ENCODE measurements at places on chromosomes 5 and 9. TPM values are rescaled to one million over a fixed set of nuclear protein-coding genes. Genes with fewer than 3 reads are reported as not detected.

FOXD1 gene
- 26.8 TPM for total RNA-seq

ADCY2 gene
- total RNA-seq: 0.15 TPM

TMC1 gene
- total RNA-seq: 0.57 TPM

INSL4 gene
- not detected for total RNA-seq

CEL gene
- 6.9 TPM for total RNA-seq

IFNA13 gene
- not detected for total RNA-seq

EGFLAM gene
- not detected for total RNA-seq

NR6A1 gene
- 9.9 TPM for total RNA-seq

HARS1 gene
- total RNA-seq: 91.1 TPM

AK6 gene
- total RNA-seq: 33.4 TPM

Data from HCT116 (cell line).